ENCODE measurements at places on chromosomes 2 and 18.

DNA sequence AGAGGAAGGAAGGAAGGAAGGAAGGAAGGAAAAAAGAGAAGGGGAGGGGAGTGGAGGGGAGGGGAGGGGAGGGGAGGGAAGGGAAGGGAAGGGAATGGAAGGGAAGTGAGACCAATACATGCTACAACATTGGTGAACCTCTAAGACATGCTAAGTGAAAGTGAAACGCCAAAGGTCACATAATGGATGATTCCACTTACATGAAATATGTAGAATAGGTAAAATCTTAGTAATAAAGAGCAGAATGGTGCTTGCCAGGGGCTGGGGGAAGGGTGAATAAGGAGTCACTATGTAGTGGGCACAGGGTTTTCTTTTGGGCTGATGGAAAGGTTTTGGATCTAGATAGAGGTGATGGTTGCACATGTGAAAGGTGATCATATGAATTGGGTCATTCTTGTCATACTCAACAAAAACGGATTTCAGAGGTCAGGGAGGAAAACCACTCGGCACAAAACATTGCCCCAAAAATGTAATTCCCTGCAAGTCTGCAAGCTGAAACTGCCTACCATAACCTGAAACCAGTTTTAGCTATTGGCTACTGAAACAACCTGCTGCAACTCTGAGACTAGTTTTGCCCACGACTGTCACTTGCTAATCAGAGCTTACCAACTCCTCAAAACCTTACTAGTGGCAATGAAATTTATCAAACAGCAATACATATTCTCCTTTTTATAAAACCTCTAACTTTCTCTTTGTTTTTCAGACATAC is 59.2 kb downstream of the CCDC141 start:
- no peak for DNase-seq

- no peak for DNase-seq
Measured at GRCh38 chr2:16121986-16122390, 181.6 kb downstream of the MYCN start.

- no peak for DNase-seq
Measured at GRCh38 chr18:21684731-21685130, 19.8 kb downstream of the ABHD3 start.

- no peak for DNase-seq
Measured at GRCh38 chr18:80035997-80036396, 1.8 kb downstream of the RBFA start.

GRCh38 chr18:80176334-80177073 is 67.4 kb downstream of the ADNP2 start:
- DNase-seq = no peak

GRCh38 chr2:45725731-45726130 is 74.3 kb downstream of the PRKCE start:
- no peak for DNase-seq

DNA sequence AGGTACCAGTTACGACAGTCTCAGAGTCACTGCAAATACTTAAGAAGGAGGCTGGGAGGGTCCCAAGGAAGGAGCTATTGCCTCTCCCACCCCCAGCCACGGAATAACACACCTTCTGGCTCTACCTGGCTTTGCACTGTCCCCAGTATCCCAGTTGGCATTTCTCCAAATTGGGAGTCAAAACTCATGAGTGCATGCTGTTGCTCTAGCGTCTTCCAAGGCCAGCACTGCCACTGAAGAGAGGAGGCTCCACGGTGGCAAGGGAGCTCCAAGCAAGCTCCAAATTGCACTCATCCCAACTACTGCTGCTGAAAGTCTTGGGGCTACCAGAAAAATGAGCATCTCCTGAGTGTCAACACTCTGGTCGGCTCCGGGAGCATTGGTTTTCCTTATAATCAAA is 1.6 kb downstream of the SCTR start:
- DNase-seq = no peak

DNA sequence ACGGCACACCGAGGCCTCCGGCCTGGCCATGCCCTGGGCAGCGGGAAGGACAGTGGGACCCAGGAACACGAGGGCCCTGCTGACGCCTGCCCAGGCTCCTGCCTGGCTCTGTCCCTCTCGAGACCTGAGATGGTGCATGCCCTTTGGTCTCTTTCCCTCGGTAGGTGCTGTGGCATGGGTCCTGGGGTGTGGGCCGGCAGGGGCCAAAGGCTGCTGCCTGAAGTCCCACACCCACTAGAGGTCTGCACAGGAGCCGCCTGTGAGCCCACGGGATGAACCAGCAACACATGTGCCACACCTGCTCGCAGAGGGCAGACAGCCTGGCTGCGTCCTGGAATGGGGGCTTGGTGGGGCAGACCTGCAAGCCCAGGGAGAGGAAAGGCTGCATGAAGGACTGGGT is 73.3 kb downstream of the NDUFA10 start:
- no peak for DNase-seq

DNA sequence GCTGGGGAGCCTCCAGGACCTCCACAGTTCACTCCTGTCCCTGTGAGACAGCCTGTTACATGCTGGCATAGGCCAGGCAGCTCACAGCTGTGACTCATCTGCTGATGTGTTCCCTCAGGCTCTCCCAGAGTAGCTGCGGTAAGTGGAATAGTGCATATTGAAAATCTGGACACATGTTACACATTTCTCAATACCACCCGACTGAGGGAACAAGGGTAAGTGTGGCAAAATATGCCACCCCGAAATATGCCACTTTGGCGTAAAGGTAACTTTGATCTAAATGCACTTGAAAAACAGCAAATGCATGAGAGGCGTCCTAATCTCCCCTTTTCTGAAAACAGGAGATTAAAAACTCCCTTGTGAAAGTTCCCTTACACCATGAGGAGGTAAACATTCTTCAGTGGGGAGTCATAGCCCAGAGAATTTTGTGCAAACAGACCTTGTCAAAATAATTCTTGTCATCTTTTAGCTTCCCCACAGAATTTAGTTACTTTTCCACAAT is 557.9 kb downstream of the CCDC85A start:
- no peak for DNase-seq

Measured in CD4-positive, alpha-beta T cell treated with Interleukin-17A for 1 hour (primary cell).